Stimulated activated memory B cell treated with anti-CD40 and anti-IgM and Interleukin-4, amounts not matched to agents 10 μg/mL and 1 μg/mL and 100 μg/mL, for 72 hours (primary cell): ENCODE measurements at places on chromosomes 6 and 20.

DNA sequence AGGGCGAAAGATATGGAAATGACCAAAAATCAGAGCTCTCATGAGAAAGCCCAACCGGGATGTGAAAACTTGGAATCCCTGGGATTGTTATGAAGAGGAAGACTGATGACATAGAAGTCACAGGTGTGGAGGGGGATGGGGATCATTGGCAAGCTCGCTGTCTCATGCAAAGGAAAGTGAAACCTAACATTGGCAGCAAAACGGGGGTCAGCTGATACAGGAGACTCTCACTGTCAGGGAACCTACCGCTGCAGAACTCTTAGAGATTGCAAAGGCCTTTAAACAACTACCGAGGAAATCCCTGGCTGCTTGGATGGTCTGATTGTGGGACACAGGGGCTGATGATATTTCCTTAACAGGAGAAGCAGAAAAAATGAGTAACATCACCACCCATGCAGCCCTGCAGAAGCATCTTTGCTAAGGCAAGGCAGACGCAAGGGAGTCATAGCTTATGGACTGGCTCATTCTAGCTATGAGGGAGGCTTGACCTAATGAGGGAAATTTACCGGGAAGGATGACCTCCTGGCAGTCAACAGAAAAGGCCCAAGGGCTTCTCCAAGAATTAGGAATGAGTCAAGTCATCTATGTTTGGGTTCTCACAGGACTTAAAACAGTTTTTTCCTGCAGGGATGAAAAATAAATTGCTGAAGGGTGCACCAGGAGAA lies 7.0 kb downstream of the MUC21 start:
- no peak for ATAC-seq

- ATAC-seq, result peak; percentile 22
These were observed 132.6 kb downstream of the LCA5 start for GRCh38 chr6:79404677-79405076.

GRCh38 chr20:10521836-10522235 lies 86.7 kb downstream of the SLX4IP start:
- ATAC-seq, result no peak

- ATAC-seq, result no peak
These were observed 15.7 kb upstream of the PRIM2 start for GRCh38 chr6:57301757-57302156.

DNA sequence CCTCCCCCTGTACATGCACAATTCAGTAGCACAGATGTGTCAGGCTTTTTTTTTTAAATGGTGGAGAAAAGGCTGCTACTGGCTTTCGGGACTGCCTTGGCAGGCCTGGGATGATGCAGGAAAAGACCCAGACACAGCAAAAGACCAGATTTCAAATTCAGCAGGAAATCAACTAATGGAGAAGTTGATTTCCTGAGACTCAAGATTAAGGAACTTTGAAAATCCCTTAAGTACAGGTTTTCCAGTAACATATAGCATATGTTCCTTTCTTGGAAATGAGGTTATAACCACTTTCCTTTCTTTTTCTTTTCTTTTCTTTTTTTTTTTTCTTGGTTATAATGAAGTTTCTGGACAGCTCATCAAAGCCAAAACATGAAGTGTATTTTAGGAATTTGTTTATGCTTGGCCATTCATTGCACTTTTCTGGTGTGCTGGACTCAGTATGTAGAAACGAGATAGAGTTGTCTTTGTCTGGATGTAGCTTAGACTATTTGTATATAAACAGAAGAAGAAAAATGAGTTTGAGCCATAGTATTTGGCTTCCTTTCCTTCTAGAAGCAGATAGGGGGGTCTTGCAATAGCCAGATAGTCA lies 119.4 kb downstream of the SASH1 start:
- no peak for ATAC-seq

GRCh38 chr6:31690231-31691077 lies 9.6 kb upstream of the LY6G5C start:
- ATAC-seq, result no peak

- no peak for ATAC-seq
These were observed 306.5 kb upstream of the RUNX2 start for GRCh38 chr6:45021676-45022075.

- ATAC-seq, result no peak
These were observed 125.1 kb downstream of the LRRC1 start for GRCh38 chr6:53919881-53920360.

GRCh38 chr6:134178161-134179044 lies 126.0 kb upstream of the SLC2A12 start:
- ATAC-seq, result no peak

GRCh38 chr20:3237958-3238615 lies 903 bp downstream of the SLC4A11 start:
- ATAC-seq, result peak; percentile 2

DNA sequence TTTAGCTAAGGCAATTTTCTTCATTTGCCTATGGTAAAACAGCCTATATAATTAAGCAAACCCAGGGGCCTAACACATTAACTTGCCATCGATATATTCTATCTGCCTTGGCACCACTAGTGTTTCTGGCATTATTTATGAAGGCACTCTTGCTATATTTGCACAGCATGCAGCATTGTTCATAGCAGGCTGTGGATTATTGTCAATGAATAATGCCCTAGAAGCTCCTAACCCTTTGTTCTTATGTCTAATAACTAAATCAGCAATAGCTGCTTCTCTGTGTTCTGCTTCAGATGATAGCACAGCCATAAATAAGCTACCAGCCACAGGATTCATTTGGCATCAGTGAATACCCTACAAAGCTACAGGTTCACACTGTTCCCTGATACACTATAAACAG lies 254.8 kb upstream of the STXBP5 start:
- no peak for ATAC-seq

GRCh38 chr6:118401325-118401975 lies 146.6 kb upstream of the PLN start:
- no peak for ATAC-seq

GRCh38 chr6:156508923-156509322 lies 268.3 kb upstream of the ARID1B start:
- peak; percentile 73 for ATAC-seq

- ATAC-seq, result no peak
These were observed 19.2 kb upstream of the STK38 start for GRCh38 chr6:36566418-36566905.

- ATAC-seq, result no peak
These were observed 78.2 kb upstream of the EEF1E1 start for GRCh38 chr6:8180327-8181159.

DNA sequence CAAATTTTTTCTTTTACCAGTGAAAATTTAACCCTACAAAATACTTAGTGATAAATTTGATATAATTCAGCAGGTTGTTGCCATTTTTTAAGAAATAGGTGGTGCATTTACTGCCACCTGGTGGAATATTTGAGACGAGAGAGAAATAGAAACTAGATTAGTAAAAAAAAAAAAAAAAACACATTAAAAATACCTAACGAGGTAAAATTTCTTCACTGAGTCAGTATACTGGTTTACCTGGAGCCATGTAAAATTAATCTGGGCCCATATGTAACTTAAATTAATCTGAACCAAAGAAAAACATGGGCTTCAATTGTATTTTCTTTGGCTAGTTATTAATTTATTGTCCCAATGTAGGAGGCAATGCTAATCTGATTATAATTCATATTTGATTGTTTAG lies 520.8 kb downstream of the EPM2A start:
- no peak for ATAC-seq

DNA sequence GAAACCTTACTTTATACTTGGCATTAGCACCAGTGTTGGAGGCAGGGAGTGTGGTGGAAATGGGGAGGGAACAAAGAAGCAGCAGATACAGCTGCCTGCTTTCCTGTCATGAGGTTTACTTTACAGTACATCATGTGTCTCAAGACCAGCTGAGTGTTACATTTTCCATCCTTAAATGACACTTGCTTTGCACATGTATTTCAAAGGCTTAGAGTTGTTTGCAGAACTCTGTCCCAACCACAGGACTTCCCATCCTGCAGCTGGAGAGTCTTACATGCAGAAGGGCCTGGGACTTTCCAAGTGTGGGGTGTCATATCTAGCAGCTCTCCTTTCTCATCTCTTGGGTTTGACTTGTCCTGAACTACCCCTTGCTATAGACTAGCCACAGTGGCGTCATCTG lies 395.9 kb downstream of the DHX35 start:
- ATAC-seq, result peak; percentile 90

- ATAC-seq, result no peak
These were observed 93.3 kb downstream of the GPX5 start for GRCh38 chr6:28618898-28619555.

DNA sequence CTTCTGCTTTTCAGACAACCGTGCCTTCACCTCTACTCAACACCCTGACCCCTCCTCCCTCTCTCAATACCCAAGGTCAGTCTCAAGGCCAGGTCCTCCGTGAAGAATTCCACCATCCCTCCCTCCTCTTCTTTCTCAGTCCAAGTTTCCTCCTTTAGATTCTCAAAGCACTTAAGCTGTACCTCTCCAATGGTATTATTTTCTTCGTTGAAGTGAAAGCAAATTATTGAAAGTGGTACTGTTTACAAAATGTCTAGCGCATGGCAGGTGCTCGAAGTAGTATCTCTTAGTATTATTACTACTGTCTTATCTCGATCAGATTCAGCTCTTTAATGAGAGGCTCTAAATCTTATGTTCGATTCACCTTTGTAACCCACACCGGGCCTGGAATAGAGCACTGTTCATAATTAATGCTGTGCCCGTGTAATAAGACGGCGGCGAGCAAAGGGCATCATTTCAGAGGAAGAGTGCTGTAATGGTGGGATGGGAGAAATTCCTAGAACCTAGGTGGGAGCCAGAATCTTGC lies 593 bp upstream of the RALGAPB start:
- ATAC-seq, result peak; percentile 6

DNA sequence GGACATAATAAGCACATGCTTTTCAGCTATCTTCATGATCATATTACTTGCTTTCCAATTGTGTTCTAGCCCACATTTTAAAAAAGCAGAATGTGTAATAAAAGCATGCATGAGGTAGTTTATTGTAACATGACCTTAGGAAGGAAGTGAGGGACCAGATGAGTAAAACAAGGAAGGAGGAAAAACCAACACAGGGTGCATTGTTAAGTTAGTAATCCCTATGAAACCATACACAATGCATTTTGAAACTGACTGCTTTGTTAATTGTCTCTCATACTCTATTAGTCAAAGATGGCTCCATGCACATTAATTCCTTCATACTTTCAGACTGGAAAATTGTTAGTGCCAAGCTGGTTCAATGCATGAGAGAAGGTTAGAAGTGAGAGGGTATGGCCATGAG lies 37.7 kb upstream of the CENPW start:
- no peak for ATAC-seq

GRCh38 chr6:16698997-16699868 lies 62.0 kb downstream of the ATXN1 start:
- peak; percentile 85 for ATAC-seq

DNA sequence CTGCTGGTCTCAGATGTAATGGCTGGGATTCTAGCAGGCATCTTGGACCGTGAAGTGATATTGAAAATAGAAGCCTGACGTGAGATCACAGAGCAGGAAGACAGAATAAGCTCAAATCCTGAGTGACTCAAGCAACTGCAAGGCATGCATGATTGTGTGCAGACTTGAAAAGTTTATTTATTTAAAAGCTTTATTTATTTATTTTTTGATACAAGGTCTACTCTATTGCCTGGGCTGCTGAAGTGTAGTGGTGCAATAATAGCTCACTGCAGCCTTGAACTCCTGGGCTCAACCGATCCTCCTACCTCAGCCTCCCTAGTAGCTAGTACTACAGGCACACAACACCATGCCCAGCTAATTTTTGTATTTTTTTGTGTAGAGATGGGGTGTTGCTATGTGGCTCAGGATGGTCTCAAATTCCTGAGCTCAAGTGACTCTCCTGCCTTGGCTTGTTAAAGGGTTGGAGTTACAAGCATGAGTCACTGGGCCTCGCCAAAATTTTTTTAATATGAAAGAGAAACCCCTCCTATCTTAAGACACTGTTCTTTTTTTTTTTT lies 40.1 kb upstream of the RNF144B start:
- ATAC-seq, result no peak

DNA sequence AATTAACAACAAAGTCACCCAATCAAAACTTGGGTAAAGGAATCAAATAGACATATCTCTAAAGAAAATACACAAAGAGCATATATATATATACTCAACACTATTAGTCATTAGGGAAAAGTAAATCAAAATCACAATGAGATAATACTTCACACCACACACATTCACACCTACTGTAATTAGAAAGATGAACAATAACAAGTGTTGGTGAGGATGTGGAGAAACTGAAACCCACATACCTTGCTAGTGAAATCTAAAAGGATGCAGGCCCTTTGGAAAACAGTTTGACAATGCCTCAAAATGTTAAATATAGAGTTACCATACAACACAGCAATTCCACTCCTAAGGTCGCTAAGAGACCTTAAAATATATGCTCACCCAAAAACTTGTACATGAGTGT lies 177.1 kb downstream of the ANKRD60 start:
- no peak for ATAC-seq

DNA sequence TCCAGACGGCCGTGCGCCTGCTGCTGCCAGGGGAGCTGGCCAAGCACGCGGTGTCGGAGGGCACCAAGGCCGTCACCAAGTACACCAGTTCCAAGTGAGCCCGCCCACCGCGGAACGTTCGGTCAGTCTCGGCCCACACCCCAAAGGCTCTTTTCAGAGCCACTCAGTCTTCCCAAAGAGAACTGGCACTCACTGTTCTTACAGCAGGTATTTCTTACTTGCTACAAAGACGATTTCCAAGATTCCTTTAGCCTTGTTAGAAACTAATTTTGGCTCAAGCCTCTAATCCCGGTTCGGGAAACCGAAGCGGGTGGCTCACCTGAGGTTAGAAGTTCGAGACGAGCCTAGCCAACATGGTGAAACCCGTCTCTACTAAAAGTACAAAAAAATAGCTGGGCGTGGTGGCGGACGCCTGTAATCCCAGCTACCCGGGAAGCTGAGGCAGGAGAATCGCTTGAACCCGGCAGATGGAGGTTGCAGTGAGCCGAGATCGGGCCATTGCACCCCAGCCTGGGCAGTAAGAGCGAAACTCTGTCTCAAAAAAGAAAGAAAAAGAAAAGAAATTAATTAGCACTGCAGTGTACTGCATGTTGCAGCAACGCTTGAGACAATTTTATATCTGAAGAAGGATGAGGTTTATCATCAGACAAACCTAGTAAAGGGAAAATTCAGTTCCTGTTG lies 73.1 kb downstream of the OR2B2 start:
- ATAC-seq, result peak; percentile 42

DNA sequence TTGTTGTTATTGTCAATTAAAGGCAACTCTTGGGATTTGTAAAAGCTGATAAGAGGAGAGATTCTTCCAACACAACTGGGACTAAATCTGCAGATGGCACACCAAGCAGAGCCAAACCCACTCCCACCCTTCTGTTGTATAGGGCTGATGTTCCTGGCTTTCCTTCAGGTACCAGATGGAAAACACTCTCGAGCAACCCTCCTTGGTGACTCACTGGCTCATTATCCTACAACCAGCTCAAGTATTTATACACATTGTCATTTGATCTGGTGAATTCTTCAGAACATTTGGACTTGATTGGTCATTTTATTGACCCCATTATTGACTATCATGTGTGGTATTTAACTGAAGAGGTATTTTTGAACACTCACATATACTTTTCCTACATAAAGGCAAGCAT lies 190.3 kb upstream of the PCSK2 start:
- ATAC-seq, result no peak

- no peak for ATAC-seq
These were observed 31.5 kb downstream of the RAB44 start for GRCh38 chr6:36729161-36729524.

GRCh38 chr6:117540670-117541069 lies 58.2 kb downstream of the DCBLD1 start:
- ATAC-seq, result no peak

- no peak for ATAC-seq
These were observed 17.2 kb downstream of the ABT1 start for GRCh38 chr6:26613689-26614683.
